ENCODE measurements at places on chromosomes 6 and 20.

- no peak overlapping the region for H3K27ac ChIP-seq
- no peak overlapping the region for H3K4me3 ChIP-seq
- peaks cover 9% of the 10 kb centered on the region for H3K4me1 ChIP-seq
- H3K27me3 ChIP-seq: no peaks in the 10 kb centered on the region
- no peaks in the 10 kb centered on the region for H3K36me3 ChIP-seq
These were observed 430.3 kb upstream of the SOX4 start for GRCh38 chr6:21163110-21163837.

- no peak overlapping the region for H3K4me3 ChIP-seq
- no peak for DNase-seq
- no peak overlapping the region for H3K27ac ChIP-seq
- H3K36me3 ChIP-seq: no peaks in the 10 kb centered on the region
These were observed 941.0 kb upstream of the ADGRB3 start for GRCh38 chr6:67694127-67694526.

DNA sequence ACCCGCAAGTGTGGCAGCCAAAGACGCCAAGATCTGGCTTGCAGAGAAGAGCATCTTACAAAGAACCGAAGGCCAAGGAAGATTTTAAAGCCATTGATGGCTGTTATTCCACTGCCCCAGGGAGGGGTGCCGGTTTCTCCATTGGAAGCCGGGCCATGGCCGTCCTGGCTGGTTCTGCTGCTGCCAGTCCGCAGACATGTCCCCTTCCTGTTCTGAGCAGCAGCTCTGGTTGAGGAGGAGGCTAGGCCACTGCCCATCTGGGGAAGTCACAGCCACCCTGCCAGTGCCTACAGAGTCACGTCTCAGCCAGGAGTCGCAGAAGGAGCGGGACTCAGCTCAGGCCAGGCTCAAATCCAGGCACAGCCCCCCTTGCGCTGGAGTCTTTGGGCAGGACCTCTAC lies 42.6 kb upstream of the MRGBP start:
- H3K27me3 ChIP-seq: peaks cover 7% of the 10 kb centered on the region
- no peak overlapping the region for H3K27ac ChIP-seq
- H3K4me3 ChIP-seq: no peak overlapping the region
- DNase-seq: no peak

DNA sequence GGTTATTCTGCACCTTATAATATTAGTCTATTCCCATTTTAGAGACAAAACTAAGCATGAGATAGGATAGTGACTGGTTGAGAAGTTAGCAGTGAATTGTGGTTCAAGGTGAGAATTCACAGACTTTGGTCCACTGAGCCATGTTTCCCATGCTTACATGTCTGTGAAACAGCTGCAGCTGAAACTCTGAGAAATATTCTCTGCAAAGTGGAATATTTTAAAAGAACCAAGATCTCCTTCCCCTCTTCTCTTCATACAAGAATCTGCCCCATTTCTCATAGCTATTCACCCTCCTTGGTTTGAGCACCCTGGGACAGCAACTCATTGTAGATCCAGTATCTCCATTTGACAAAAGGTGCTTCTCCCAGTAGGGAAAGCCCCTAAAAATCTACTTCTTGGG lies 70.2 kb upstream of the TMEM170B start:
- DNase-seq: no peak
- H3K27ac ChIP-seq: no peak overlapping the region
- H3K4me3 ChIP-seq: no peak overlapping the region
- no peaks in the 10 kb centered on the region for H3K36me3 ChIP-seq

- H3K4me3 ChIP-seq: no peak overlapping the region
- H3K27me3 ChIP-seq: no peaks in the 10 kb centered on the region
- no peak for DNase-seq
- H3K27ac ChIP-seq: no peak overlapping the region
- no peaks in the 10 kb centered on the region for H3K36me3 ChIP-seq
These were observed 12.5 kb upstream of the TMEM30A start for GRCh38 chr6:75296811-75297779.

DNA sequence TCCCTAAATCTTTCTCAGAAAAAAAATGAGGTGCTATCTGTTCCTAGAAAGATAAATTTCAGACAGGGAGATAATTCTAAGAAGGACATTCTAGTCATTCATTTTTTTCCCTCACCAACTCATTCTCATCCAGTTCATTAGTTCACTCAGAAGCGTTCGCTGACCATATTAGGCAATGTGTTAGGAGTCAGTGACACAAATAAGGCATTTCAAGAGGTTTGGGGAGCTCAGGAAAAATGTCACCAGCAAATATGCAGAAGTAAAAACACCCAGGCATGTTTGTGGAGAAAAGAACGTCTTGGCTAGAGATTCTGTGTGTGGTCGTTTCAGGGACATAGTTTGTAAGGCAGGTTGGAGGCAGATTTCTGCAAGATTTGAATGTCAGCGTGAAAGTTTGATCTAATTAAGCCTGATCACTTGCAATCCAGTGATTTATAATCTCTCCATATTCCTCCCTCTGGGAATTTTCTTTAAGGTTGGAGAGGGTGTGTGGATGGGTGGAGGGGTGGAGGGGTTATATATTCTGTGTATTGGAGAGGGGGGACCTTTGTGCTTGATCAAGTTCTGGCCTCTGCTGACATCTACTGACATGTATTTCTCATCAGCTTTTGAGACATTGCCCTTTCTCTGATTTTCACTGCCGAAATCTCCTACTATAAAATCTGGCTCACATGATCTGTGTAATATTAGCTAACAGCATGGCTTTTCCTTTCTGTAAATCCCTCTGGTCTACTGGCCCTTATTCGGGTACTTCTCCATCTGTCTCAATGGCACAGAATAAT lies 3.6 kb downstream of the MYCT1 start:
- H3K36me3 ChIP-seq: no peaks in the 10 kb centered on the region
- H3K4me3 ChIP-seq: no peak overlapping the region
- no peak for DNase-seq
- peaks cover 13% of the 10 kb centered on the region for H3K4me1 ChIP-seq

GRCh38 chr6:4280707-4281106 lies 145.3 kb upstream of the ECI2 start:
- H3K36me3 ChIP-seq: no peaks in the 10 kb centered on the region
- no peak overlapping the region for H3K4me3 ChIP-seq
- no peaks in the 10 kb centered on the region for H3K27me3 ChIP-seq

- H3K4me1 ChIP-seq: peaks cover 10% of the 10 kb centered on the region
- DNase-seq: no peak
- H3K36me3 ChIP-seq: no peaks in the 10 kb centered on the region
- no peak overlapping the region for H3K4me3 ChIP-seq
- no peak overlapping the region for H3K27ac ChIP-seq
These were observed 250.0 kb downstream of the EPM2A start for GRCh38 chr6:145485288-145485687.

DNA sequence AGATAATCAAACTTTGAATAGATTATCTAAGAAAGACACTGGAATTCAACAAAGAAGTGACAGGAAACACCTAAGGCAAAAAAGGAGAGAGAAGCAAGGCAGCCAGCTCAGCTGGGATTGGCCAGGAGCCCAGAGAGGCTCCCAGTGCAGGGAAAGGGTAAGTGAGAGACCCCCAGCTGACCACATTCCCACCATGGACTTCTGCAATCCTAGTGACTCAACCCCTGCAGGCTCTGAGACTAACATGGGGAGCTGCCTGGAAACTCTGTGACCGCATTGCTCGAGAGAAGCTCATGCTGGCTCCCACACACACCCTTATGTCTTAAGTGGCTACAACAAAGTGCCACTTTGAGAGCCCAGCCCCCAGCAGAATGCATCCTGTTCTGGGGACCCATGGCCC lies 215.1 kb downstream of the PACRG start:
- H3K27ac ChIP-seq: no peak overlapping the region
- no peak for DNase-seq
- peaks cover 2% of the 10 kb centered on the region for H3K4me1 ChIP-seq
- H3K4me3 ChIP-seq: no peak overlapping the region
- no peaks in the 10 kb centered on the region for H3K36me3 ChIP-seq

- no peaks in the 10 kb centered on the region for H3K27me3 ChIP-seq
- no peak for DNase-seq
- H3K4me3 ChIP-seq: no peak overlapping the region
- H3K36me3 ChIP-seq: peaks cover 4% of the 10 kb centered on the region
- no peaks in the 10 kb centered on the region for H3K4me1 ChIP-seq
These were observed 602.2 kb upstream of the BTBD3 start for GRCh38 chr20:11315525-11315924.

GRCh38 chr6:4677011-4677750 lies 99.0 kb upstream of the CDYL start:
- no peaks in the 10 kb centered on the region for H3K4me1 ChIP-seq
- H3K36me3 ChIP-seq: no peaks in the 10 kb centered on the region
- no peak overlapping the region for H3K27ac ChIP-seq
- no peak overlapping the region for H3K4me3 ChIP-seq
- no peaks in the 10 kb centered on the region for H3K27me3 ChIP-seq

DNA sequence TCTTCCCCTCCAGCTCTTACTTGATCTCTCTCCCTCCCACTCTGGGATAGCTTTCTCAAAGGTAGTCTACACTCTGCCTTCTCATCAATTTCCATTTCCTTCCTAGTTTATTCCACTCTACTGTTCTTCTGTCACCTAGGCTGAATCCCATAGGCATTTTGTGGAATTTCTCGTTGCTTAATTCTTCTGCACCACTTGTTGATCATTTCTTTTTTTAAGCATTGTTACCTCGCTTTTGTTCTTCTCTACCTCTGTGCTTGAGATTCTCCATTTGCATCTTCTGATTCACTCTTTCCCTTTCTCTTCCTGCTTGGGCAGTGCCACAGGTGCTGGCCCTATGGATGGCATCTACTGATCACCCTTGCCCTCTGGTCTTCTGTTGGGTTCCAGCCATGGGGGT lies 567.2 kb downstream of the CDH26 start:
- DNase-seq: no peak
- no peaks in the 10 kb centered on the region for H3K4me1 ChIP-seq
- no peak overlapping the region for H3K4me3 ChIP-seq
- H3K27ac ChIP-seq: no peak overlapping the region

- no peaks in the 10 kb centered on the region for H3K27me3 ChIP-seq
- peaks cover 12% of the 10 kb centered on the region for H3K4me1 ChIP-seq
- H3K4me3 ChIP-seq: no peak overlapping the region
- H3K27ac ChIP-seq: no peak overlapping the region
- DNase-seq: no peak
These were observed 348.1 kb downstream of the GRIK2 start for GRCh38 chr6:101741474-101742171.

GRCh38 chr20:35735826-35736470 lies 6.1 kb downstream of the RBM39 start:
- peaks cover 46% of the 10 kb centered on the region for H3K4me1 ChIP-seq
- H3K27ac ChIP-seq: no peak overlapping the region
- no peaks in the 10 kb centered on the region for H3K27me3 ChIP-seq
- no peak for DNase-seq
- no peak overlapping the region for H3K4me3 ChIP-seq

DNA sequence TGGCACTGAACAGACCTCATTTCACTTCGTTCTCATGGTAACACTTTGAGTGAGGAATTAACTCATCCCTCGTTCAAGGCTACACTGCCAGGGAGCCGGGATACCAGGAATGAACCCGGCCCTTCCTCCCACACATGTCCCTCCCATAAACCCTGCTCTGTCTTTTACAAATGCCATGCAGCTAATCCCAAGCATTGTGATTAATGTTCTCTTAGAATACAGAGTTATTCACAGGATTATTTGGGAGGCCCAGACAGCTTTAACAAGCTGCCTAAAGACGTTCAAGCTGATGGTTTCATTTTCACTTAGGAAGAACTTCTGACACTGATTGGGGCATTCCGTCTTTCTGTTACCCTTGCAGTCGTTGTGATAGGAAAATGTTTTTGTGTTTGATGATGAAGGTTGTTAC lies 42.5 kb upstream of the CD83 start:
- no peaks in the 10 kb centered on the region for H3K36me3 ChIP-seq
- peak overlapping the region; percentile 96 for H3K27ac ChIP-seq
- no peak for DNase-seq
- H3K4me3 ChIP-seq: peak overlapping the region; percentile 11

DNA sequence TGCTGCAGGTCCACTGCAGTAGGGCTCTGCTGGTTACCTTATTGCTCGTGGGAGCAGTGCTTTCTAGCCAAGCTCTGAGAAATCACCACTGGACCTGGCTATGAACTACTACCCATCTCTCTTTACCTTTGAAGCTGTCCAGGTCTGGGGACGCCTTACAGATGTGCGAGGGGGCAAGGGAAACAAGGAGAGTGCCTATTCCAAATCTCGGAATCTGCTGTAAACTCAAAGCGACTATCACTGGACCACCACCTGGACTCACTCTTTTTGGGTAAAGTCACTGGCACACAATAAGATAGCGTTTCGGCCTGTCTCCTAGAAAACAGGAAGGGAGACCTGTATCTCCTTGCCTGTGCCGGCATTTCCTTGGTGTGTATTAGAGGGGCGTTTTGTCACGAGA lies 5.3 kb downstream of the NRN1 start:
- H3K36me3 ChIP-seq: peaks cover 4% of the 10 kb centered on the region
- DNase-seq: no peak
- H3K4me3 ChIP-seq: no peak overlapping the region
- H3K4me1 ChIP-seq: peaks cover 30% of the 10 kb centered on the region

- H3K27ac ChIP-seq: peak overlapping the region; percentile 1
- H3K4me3 ChIP-seq: no peak overlapping the region
- H3K36me3 ChIP-seq: peaks cover 2% of the 10 kb centered on the region
- DNase-seq: no peak
These were observed 361.6 kb upstream of the RUNX2 start for GRCh38 chr6:44966449-44967092.

DNA sequence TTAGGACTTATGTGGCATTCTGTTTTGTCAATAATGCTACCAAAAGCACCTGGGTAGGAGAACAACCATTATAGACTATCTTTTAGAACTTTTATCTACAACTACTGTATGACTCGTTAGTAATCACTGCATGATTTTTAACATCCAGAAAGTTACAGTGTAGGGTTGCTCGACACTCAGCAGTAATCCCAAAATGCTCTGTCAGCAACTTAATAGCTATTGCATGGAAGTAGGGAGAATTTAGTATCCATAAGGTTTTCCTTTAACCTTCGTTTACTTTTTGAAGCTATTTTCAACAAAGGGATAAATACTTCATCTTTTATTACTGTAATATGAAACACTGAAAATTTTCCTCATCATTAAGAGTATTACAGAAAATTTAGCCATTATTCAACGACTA lies 309.5 kb downstream of the RNGTT start:
- peaks cover 3% of the 10 kb centered on the region for H3K4me1 ChIP-seq
- no peak overlapping the region for H3K4me3 ChIP-seq
- no peak overlapping the region for H3K27ac ChIP-seq
- no peaks in the 10 kb centered on the region for H3K27me3 ChIP-seq
- peaks cover 6% of the 10 kb centered on the region for H3K36me3 ChIP-seq

- H3K36me3 ChIP-seq: no peaks in the 10 kb centered on the region
- peaks cover 8% of the 10 kb centered on the region for H3K4me1 ChIP-seq
- no peak overlapping the region for H3K27ac ChIP-seq
- no peak for DNase-seq
These were observed 14.7 kb downstream of the DPPA5 start for GRCh38 chr6:73339340-73339739.

- H3K27me3 ChIP-seq: no peaks in the 10 kb centered on the region
- no peak for DNase-seq
- peaks cover 19% of the 10 kb centered on the region for H3K4me1 ChIP-seq
- peak overlapping the region; percentile 2 for H3K27ac ChIP-seq
These were observed 268.9 kb downstream of the PREX1 start for GRCh38 chr20:48558906-48559305.

- no peak for DNase-seq
- H3K4me1 ChIP-seq: peaks cover 32% of the 10 kb centered on the region
- H3K27ac ChIP-seq: peak overlapping the region; percentile 79
- H3K4me3 ChIP-seq: no peak overlapping the region
- peaks cover 2% of the 10 kb centered on the region for H3K36me3 ChIP-seq
- H3K27me3 ChIP-seq: peaks cover 2% of the 10 kb centered on the region
These were observed 9.3 kb downstream of the TRAPPC3L start for GRCh38 chr6:116536216-116536621.
